ENCODE measurements at places on chromosomes 2 and 18.

- DNase-seq, result no peak
Measured at GRCh38 chr2:79723830-79724229, 211.0 kb downstream of the CTNNA2 start.

DNA sequence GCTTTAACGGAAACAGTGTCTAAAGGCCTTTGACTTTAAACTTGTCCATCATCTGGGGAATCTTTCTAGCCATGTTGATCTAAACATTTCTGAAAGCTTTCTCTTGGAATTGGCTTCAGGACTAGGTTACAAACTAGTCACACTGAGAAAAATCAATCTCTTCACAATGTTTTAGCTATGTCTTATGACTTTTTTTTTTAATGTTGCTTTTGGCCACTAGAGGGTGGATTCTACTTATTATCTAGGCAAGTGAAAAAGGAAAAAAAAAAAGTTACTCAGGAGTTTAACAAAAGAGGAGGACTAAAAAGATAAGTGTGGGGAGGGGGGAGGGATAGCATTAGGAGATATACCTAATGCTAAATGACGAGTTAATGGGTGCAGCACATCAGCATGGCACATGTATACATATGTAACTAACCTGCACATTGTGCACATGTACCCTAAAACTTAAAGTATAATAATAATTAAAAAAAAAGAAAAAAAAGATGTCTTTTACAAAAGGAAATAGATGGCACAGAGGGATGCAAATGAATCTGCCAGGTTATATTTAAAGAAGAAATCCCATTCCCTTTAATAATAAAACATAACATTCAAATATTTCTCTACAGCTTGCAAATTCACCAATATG lies 160.4 kb upstream of the PID1 start:
- DNase-seq, result no peak

- no peak for DNase-seq
Measured at GRCh38 chr2:212245880-212246279, 292.7 kb downstream of the ERBB4 start.

DNA sequence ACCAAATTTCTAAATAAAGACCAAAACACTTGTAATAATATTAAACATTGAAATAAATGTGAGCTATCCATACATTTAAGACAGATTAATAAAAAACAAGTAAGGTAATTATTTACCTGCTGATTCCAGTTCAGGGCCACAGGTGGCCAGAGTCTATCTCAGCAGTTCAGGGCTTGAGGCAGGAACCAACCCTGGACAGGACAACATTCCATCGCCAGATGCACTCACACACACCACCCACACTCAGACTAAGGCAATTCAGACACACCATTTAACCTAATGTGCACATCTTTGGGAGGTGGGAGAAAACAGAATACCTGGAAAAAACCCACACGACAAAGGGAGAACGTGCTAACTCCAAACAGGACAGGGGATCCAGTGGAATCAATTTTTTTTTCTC lies 14.1 kb upstream of the WDSUB1 start:
- DNase-seq, result no peak

DNA sequence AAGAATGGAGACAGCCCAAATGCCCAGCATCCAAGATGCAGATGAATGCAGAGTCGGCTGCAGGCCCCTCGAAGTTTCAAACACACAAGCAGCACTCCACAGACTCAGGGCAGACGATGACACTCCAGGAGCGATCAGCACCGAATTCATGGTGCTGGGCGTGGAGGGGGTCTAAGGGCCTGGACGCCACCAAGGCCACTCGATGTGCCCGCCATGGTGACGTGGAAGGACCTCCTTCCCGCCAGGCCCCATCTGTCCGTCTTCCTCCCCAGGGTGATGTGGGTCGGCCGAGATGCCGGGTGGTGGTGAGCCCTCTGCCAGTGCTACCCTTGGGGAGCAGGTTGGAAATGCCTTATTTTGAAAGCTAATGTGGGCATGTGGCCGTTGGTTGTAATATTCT lies 9.4 kb downstream of the KIF1A start:
- no peak for DNase-seq

GRCh38 chr2:19864381-19864780 lies 37.4 kb downstream of the TTC32 start:
- DNase-seq, result no peak

DNA sequence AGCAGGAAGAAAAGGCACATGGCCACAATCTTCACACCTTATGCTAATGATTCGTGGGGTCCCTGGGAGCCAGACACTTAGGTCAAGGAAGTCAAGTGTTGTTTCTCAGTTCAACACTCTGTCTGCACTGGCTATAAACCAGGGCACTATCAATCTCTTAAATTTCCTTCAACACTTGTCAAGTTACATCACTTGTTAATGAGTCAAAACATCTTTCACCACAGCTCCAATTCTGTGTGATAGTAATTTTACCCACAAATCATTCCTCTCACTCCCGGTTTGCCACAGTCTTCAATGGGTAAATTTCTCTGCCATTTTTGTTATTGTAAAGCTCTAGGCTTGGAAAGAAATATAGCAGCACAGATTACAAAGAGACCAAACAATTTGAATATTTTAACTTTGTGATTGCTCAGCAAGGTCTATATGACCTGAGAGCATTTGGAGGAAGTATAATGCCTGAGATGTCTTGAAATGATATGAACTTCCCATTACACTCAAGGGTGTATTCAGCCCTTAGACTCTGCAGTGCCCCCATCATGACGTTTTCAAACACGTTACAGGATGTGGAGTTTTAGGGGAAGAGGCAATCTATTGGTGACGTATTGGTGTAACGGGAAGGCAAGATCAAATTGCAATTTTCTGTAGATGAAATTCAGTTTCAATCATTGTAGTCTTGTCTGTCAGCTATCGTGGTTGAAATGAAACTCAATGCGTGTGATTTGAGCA lies 78.7 kb downstream of the ICOS start:
- DNase-seq, result no peak

- no peak for DNase-seq
Measured at GRCh38 chr2:30346471-30347169, 100.4 kb upstream of the LCLAT1 start.

DNA sequence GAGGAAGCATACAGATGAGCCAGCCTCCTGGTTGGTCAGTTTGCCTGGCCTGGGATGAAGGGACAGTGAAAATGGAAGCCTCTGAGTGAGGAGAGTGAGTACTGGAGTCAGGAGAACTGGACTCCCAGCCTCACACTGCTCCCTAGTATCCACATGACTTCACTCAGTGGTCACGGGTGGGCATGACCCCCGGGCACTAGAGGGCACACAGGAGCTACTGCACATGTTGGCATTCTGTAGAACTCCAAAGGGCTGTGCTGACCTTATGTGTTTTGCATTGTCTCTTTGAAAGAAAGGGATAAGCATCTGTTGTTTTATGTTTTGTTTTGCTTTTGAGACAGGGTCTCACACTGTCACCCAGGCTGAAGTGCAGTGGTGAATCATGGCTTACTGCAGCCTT lies 23.7 kb downstream of the NCAPH start:
- no peak for DNase-seq

GRCh38 chr18:8989017-8989416 lies 113.5 kb upstream of the NDUFV2 start:
- no peak for DNase-seq

DNA sequence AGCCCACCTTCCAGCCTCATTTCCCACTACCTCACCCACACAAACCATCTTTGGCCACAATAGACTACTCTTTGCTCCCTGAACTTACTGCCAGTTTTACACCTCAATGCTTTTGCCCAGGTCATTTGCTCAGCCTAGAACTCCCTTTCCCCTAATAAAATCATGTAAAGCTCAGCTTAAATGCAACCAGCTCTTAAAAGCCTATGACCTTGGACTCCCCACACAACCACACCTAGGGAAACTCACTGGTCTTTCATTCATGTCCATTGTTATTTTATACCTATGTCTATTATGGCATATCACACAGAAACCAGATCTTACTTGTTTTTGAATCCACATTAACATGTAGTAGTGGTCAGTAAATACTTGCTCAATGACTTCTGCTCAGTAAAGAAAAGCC lies 14.5 kb upstream of the XDH start:
- DNase-seq, result no peak

GRCh38 chr2:238294393-238295143 lies 6.2 kb upstream of the PER2 start:
- DNase-seq, result no peak

DNA sequence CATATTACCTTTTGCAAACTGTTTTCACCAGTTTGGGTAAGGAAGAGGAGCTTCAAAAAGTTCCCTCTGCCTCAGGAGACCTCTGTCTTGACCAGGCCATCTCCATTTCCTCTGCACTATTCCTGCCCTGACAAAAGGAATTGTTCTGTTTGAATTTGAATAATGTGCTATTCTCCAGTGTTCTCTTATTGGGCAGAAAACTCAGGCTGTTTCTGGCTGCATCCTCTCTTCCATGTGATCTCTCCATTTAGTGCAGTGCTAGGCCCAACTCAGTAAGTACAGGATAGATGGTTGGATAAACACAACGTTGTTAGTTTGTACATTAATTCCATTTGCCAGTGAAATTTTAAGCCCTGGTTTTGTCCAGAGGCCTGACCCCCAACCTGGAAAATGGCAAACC lies 102.2 kb upstream of the CELF4 start:
- DNase-seq, result no peak

DNA sequence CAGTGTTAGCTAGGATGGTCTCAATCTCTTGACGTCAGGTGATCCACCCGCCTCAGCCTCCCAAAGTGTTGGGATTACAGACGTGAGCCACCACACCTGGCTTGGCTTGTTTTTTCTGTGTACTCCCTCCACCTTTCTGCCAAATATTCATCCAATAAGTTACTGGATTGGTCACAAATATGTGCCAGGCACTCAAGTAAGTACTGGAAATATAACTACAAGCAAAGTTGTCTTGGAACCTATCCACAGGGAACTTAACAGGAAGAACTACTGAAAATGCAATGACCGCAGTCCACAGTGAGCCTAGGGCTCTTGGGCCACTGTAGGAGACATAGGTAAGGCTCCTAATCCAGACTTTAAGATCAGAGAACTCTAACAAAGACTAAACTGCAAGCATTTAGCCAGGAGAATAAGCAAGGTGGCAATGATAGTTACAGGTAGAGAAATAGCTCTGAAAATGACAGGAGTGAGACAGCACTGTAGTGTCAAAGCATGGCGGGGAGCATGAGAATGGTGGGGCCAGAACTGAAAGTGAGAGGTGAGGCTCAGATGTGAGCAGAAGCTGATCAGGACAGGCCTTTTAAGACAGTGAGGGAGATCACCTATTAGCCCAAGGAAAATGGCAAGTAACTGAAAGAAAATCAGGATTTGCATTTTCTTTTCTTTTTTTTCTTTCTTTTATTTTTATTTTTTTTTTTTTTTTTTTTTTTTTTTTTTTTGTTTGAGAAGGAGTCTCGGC lies 252.1 kb downstream of the RBM43 start:
- DNase-seq, result no peak

DNA sequence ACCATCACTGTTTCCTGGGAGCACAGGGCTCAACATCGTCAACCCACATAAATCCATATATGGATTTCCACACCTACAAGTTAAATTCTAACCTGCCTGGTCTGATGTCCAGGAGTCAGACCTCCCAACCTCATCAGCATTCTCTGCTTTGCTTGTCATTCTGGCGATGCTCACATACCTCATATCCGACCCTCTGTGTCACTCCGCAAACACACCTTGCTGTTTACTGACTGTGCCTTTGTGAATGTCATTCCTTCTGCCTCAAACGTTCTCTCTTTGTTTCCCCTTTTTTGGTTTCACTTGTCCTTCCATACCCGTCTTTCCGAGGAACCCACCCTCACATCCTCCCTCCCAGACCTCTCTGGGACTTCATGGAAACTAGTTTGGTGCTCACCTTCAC lies 187.1 kb downstream of the ACTR3 start:
- no peak for DNase-seq

- DNase-seq, result no peak
Measured at GRCh38 chr2:18558458-18558857, 2.0 kb downstream of the RDH14 start.

DNA sequence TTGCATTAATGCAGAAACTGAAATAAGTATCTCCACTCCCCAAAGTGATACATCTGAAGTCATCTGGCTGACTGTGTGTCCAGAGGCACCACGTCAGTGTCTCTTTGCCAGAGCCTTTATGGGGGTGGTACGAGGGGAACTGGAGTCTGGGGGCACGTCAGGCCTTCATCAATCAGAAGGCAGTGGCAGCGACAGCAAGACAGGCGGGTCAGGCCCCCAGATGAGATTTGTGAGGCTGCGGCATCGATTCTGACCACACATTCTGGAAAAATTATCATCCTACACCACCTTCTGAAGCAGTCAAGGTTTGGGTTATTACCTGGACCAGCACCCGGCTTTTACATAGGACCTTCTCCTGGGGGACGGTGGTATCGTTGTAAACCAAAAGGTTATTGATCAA lies 223.6 kb downstream of the GBX2 start:
- DNase-seq, result no peak

DNA sequence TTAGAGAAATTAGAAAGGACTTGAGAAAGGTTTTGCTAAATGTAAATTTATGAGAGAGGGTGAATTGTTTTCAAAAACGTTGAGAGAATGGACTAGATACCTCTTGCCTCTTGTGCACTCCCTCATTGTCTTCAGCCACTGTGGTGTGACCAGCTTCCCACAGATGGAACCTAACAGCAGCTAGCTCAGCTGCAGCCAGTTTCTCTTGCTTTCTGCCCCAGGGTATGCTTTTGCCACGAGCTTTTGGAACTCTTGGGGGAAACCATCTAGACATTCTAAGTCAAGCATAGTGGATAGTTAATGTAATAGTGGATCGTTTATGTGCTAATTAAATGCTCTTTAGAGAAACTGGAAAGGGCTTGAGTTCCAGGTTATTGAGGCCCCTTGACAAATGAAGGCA lies 288.2 kb downstream of the CTNNA2 start:
- peak; percentile 68 for DNase-seq

- DNase-seq, result no peak
Measured at GRCh38 chr2:2098458-2099167, 232.5 kb downstream of the MYT1L start.

DNA sequence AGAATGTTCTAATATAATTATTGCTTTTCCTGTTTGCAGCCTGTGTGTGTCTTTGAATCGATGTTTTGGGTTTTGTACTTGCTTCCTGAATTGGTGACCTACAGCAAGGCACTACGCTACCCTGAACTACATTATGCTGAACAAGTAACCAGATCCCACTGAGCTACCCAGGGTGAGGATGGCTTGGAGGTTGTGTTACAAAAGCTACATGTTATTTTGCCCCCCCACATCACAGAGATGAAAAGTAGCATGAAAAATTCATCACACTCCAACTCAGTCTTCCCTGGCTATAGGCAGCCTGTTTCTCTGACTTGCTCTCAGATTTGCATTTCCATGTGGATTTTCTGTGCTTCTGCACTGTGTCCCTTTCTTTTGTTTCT lies 162.1 kb downstream of the LDLRAD4 start:
- DNase-seq, result no peak

- no peak for DNase-seq
Measured at GRCh38 chr2:12734914-12735654, 18.3 kb downstream of the TRIB2 start.

DNA sequence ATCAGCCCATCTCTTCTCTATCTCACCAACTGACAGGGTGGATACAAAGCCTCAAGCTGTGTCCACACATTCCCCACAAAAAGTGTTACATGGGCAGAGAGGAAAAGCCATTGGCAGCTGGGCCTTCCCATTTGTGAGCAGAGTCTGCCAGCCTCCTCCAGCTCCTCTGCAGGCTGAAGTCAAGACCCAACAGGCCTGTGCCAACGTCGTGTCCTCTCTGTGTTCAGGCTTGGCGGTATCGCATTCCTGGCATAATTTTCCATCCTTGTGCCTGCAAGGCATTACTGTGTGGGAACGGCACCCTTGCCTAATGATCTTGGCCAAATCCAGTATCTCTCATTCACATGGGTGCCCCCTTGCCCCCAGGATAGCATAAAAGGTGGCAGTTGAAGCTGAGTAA lies 41.5 kb upstream of the APCDD1 start:
- DNase-seq, result no peak

All from glutamatergic neuron (in vitro differentiated cells).